NCI-H1436 (cell line): ENCODE measurements at places on chromosomes 16 and 17.

- peak; percentile 80 for DNase-seq
Observed at GRCh38 chr16:31700200-31700529, 172.5 kb downstream of the AHSP start.

DNA sequence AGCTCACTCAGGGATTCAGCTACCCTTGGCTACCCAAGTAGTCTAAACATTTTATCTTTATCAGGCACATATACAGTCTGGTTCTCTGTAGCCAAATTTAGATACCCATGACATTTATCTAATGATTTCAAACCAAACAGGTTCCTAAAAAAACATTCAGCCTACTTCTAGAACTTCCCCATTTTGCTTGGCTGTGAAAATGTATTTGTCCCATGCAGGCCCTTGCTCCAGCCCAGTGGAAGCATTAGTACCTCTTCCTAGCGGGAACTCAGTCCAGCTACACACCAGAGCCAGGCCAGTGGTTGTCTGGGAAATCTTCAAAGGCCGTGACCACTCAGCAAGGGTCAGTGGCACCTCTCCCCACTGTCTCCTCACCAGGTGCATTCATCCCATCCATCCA, 26.2 kb upstream of the NAGLU start:
- no peak for DNase-seq

GRCh38 chr16:24580665-24581064, 41.3 kb downstream of the RBBP6 start:
- DNase-seq = no peak

- DNase-seq = peak; percentile 51
Observed at GRCh38 chr17:68777243-68777855, 176.2 kb upstream of the FAM20A start.

DNA sequence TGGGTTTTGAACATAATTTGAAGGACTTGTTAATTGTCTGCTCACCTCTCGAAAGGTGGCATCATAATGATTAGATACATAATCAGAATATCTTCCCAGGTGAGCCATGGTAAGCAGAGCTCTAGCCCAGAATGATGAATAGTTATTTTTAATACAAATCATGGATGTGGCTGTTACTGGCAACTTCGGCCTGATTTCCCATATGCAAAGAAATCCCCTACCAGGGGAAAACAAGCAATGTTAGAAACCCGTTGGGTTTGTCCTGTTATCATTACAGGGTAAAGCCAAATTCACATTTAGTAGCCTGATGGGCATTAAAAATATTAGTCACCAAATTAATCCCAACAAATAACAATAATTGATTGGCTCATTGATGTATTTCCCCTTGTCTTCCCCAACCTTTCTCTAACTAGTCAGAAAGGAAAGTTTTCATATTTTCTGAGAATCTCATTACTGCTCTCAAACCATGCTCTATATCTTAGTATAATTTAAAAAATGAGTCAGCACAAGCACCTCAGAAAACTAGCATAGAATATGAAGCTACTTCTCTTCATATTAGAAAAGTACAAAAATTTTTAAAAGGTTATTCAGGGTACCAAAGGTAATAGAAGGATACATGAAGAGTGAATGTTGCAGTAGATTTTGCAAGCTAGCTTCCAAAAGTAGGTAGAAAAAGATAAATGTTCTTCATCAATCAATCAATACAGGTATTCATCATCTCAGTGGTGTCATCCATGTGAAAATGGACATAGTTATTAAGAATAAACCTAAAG, 5.0 kb downstream of the STAT5B start:
- DNase-seq = no peak

DNA sequence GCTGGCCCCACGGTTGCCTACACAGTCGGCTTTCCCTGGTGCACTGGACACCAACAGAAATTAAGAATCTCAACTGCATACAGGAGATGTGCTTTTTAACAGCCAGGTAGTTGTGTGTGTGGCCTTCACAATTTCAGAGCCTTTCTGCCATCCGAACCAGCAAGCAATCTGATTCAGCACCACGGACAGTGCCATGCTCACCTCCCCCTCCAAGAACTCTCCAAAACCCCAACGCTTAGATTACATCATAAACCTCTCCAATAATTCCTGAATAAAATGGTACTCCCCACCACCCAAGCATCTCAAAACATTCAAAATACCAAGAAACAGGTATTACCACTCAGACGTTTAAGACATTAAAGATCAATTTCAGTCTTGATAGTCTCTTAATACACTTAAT, 31.8 kb downstream of the USP7 start:
- no peak for DNase-seq

DNA sequence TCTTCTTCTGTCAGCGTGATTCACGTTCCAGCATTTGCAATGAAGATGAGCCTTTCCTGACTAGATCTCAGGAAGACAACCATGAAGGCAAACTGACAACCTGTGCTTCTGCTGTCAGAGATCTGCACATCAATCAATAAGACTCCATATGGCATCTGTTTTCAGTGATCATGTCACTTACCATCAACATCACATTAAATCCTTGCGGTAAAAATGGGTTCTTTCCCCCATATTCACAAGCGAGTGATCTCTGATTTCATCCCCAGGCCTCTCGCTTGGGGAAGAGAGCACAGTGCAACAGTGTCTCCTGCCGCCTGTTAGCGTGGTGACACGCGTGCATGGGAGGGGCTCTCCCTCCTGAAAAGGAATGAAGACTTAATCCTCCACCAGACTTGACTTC, 11.1 kb downstream of the NACA2 start:
- no peak for DNase-seq

DNA sequence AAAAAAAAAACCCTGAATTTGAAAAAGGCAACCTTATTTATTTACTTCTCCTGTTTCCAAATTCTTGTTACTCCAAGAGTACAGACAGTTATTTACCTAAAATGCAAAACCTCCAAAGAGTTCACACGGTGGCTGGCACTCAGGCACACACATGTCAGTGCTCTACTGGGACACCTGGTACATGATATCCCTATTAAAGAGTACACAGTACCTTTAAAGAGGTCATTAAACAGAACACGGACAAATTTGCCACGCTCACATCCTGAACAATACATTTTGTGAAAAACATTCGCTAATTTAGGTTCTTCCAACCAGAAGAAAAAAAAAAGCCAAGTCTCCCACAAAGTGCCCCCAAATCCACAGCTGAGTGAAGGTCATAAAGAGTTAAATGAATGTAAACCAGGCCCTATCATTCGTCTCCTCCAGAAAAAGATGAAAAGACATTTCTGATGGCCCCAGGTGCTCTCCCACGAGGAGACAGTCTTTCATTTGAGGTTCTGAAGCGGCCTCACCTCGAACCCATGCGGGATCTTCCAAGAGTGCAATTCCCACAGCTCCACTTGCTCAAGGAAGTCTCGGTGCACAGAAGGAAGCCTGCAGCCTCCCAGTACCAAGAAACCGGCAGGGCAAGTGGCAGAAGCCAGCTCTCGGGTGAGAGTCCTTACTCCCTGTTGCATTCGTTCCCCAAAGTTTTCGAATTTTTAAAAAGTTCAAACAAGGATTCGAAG, 993 bp downstream of the ERN1 start:
- no peak for DNase-seq

GRCh38 chr16:15970202-15970601, 20.8 kb downstream of the ABCC1 start:
- DNase-seq = no peak

GRCh38 chr17:40442392-40443195, 656 bp upstream of the IGFBP4 start:
- no peak for DNase-seq

DNA sequence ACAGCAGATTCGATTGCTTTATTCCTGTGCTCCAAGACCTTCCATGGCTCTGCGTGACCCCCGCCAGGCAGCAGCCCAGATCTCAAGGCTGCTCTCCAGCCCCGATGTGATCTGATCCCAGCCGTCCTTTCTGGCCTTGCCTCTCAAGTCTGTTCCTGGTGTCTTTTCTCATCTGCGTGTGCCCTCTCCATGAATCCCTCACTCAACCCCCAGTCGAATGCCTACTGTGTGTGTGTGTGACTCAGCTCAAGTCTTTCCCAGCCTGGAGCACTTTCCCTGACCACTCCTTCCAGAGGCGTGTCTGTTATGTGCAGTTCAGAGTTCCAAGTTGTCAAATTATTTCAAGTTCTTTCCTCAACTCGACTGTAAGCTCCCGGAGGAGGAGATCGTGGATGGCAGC, 64.0 kb downstream of the MRM1 start:
- no peak for DNase-seq

GRCh38 chr16:55009581-55009980, 78.9 kb downstream of the IRX5 start:
- DNase-seq = no peak

- DNase-seq = no peak
Observed at GRCh38 chr16:78493573-78493972, 394.1 kb downstream of the WWOX start.

DNA sequence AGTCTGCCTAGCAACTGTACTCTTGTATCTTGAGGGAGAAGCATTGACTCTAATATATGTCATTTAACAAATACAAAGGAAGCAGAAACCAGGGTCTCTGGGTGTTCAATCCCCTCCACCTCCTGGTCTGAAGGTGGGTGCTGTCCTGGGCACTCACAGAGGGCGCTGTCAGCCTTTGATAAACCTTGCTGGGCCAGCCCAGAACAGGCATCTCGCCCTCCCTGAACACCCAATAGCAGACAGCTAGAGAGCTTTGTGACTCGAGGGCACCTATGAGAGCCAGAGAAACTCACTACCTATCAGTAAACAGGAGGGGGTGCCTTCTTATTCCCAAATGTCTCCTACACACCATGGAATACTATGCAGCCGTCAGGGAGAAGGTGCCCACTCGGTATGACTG, 6.4 kb upstream of the PIPOX start:
- no peak for DNase-seq

GRCh38 chr16:25390761-25391160, 133.1 kb upstream of the ZKSCAN2 start:
- no peak for DNase-seq

- no peak for DNase-seq
Observed at GRCh38 chr17:62724398-62725146, 83.5 kb downstream of the MARCHF10 start.

- no peak for DNase-seq
Observed at GRCh38 chr17:12794919-12795532, 5.7 kb downstream of the ARHGAP44 start.

DNA sequence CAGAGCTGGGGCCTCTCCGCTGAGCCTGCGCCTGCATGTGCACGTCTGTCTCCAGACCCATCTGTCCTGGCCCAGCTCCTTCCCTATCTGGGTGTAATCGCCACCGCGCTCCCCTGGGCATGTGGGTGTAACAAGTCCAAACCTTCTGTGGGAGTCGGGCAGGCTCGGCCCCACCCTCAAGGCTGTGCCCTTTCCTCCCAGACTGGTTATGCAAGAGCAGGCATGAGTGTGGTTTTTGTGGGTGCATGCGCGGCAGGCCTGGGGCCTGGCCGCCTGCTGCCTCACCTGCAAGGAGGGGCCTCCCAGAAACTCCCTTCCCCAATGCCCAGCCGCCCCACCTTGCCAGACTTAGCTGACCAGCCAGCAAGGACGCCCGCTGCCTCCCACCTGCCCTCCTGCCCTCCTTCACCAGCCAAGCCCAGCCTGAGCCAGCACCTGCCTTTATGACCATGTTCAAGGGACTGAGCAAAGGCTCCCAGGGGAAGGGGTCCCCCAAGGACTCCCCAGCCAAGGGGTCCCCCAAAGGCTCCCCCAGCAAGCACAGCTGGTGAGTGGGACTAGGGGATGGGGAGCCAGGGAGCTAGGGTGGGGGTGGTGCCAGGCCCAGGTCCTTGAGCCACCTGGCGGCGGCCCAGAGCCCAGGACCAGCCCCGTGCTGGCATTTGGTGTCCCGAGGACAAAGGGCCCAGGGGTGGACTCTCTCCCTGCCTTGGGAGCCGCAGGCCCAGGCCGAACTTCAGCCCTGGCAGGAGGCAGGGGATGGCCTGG, at the start of gene EVPLL:
TSS of gene EVPLL (plus strand) at position 342 of the 768 bp plus-strand sequence. CDS start 3,160 bp downstream, outside the sequence.
- no peak for DNase-seq

GRCh38 chr17:40153603-40154236, 13.4 kb downstream of the CASC3 start:
- no peak for DNase-seq

GRCh38 chr17:36929851-36930582, 7.3 kb upstream of the LHX1 start:
- DNase-seq = no peak

- DNase-seq = no peak
Observed at GRCh38 chr16:14056970-14057369, 14.1 kb upstream of the MRTFB start.

DNA sequence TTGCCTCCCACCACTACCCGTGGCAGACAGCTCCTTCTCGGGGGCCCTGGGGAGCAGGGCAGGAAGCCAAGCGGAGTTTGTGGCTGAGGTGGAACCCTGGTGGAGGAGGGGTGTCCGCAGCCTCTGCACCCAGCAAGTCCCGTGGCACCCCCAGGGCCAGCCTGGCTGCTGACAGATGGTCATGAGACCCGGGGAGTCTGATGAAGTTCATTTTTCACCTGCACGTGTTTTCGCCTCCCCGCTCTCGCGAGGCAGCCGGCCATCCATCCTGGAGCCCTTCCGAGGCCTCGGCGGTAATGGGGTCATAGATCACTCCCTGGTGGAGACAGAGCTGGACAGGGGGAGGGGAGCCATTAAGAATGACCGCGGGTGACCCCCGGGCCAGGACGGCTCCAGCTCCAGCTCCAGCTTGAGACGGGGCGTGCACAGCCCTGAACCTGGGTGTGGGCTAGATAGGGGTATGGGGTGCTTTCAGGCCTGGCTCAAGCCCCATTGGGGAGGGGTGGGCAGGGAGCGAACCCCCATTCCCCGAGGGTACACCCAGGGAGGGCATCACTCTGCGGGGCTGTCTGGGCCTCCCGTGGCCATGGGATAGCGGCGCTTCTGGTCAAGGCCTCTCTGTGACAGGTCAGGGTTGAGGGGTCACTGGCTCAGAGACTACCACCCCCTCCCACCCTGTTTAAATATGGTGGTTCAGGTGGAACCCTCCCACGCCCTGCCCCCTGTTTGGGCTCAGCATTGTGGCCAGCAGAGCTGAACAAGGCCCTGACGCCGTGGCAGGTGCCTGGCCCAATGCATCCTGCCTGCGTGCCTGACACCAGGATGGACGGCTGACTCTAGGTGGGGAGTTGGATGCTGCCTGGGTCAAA, 227.4 kb upstream of the GSE1 start:
- DNase-seq = no peak

DNA sequence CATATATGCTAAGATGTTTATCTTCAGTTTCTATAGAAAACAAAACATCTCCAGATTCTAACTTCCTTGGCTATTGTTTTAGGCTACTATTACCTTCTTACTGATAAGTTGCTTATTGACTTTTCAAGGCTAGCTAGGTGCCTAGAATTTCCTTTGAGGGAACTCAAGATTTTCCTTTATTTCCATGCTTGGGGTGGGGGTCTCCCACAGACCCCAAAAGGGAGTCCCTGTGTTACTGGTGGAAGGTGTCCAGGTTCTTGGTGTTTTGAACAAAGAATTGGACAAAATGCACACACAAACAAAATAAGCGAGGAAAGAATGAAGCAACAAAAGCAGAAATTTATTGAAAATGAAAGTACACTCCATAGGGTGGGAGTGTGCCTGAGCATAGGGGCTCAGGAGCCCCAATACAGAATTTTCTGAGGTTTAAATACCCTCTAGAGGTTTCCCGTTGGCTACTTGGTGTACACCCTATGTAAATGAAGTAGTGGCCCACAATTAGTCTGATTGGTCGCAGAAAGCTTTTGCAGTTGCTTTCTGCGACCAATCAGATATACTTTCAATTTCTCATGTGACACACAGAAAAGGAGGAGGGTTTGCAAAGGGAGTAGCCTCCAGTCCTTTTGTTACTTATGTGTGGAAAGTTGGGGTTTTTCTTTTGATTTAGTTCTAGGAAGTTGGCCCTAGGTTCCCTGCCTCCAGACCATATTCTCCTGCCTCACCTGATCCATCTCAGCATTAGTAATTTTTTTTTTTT, 67.5 kb downstream of the MARF1 start:
- no peak for DNase-seq
